Inflammatory macrophage treated with lipopolysaccharide for 4 hours (primary cell): ENCODE measurements at places on chromosomes 1 and 21.

GRCh38 chr1:46136711-46137110, 4.3 kb upstream of the PIK3R3 start:
- DNase-seq, result no peak

DNA sequence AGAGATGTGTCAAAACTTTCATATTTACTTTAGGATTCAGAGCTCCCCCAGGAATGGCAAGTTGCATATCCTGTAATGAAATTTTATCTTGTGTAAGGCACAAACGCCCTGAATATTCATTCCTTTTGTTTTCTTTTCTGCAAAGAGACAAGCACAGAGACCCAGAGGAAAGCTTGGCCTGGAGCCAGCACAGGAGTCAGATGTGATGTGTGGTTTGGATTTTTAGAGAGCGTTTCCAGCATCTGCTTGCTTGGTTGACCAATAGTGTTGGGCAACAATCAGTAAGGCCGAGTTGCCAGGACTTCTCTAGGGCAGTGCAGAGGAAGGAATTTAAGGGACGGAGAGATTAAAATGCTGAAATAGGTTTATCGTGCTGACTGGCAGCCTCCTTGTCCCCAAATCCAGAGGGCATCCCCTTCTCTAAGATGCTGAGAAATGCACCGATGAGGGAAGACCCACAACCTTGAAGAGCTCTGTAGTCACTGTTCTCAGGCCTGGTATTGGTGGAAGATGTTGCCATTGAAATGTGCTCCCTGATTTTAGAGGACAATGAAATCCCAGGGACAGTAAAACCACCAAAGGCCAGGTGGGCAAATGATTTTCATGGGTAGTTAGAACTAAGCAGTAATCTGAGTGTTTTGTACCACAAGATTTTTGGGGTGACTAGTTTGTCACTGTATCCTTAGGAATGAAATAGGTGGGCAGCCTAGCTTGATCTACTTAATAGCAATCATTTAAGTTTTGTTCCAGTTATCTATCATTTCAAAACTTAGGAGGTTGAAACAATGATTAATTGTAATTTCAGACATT, 37.9 kb upstream of the RHOU start:
- peak; percentile 63 for DNase-seq

- peak; percentile 20 for DNase-seq
These were observed 75.9 kb upstream of the SAMD13 start for GRCh38 chr1:84225646-84226045.

GRCh38 chr1:200556002-200556401, 64.5 kb downstream of the KIF14 start:
- no peak for DNase-seq

DNA sequence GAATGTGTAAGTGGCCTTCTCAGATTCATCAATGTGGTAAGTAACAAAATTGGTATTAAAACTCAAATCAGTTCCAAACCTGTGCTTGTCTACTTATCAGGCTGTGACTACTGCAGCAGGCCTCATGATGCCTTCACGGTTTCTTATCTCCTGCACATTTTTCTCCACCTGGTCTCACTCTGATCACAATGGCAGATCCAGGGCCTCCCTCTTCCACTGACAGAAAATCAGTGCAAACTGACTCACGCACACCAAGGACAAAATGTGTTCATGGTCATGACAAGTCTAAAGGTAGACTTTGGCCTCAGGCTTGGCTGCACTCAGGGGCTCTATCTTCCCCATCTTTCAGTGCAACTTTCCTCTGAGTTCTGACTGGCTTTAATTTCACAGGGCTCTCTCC, 56.7 kb upstream of the ATP1A1 start:
- no peak for DNase-seq

DNA sequence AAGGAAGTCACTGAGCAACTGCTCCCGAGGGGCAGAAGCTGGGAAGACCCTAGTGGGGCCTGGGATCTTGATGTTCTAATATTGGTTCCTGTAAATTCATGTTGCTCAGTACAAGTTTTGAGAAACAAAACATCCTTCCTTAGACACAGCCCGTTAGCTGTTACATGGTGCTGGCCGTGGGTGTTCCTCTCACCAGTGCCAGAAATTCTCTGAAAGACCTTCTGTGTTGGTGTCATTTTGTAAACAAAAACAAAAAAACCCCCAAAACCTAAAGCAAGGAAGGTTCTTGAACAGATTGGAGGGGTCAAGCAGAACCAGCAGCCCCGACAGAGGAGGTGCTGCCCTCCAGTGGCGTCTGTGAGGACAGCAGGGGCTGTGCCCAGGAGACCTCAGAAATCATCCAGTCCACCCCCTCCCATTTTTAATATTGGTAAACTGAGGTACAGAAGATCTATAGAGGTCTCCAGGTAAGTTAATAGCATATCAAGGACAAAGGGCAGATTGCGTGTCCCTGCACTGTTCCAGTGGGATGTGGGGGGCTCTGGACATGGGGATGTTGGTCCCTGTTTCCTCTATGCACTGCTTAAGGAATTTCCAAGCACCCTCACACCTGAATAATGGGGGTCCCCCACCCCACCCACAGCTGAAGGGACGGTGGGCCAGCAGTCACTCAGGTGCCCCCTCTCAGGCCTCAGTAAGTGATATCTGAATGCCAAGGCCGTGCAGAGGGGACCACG, 38.2 kb downstream of the SLC2A7 start:
- DNase-seq, result peak; percentile 33

DNA sequence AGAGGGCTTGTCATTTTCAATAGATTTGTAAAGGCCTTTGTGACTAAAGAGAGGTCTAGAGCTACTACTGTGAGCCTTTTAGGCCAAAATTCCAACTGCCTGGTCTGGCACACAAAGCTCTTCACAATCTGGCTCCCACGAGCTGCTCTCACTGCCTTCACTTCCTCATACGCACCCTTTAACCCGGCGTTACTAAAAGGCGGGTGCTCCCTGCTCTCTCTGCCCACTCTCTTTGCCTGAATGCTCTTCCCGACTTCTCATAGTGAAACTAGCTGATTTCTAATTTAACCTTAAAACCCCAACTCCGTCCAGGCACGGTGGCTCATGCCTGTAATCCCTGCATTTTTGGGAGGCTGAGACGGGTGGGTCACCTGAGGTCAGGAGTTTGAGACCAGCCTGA, 14.2 kb downstream of the BSDC1 start:
- peak; percentile 56 for DNase-seq

DNA sequence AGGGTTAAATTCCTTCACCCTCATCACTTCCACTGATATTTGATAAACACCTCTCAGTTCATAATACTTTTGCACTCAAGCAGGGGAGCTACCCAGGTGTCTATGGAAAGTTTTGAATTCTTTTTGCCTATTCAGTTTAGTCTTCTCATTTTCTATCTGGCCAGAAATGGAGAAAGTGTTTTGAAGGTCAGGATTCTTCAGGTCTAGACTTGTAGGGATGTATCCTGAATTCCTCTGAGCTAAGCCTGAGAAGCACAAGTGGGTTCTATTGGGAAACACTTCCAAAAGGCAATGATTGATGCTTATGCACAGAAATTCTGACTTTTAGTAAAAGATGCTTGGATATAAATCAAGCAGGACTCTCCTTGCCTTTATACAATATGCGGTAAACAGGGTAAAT, 217.8 kb upstream of the HOOK1 start:
- DNase-seq, result no peak

DNA sequence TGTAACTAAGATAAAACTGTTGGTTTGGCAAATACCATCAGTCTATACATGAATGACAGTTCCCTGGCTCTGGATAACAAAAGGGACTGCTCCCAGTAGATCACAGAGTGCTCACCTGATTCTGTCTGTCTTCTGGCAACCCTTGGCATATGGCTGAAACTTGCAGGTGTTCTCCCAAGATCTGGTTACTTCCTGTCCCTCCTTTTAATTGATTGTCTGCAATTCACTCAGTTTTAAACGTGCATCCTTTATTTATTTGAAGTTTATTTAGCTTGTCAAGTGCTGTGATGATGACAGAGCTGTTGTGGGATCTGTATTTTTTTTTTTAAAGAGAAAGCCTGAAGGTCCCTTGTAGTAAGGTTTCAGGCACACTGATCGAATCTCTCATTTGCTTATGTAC, 3.4 kb downstream of the KCNA3 start:
- no peak for DNase-seq

GRCh38 chr1:228142155-228142691, 2.1 kb downstream of the GUK1 start:
- DNase-seq, result no peak

DNA sequence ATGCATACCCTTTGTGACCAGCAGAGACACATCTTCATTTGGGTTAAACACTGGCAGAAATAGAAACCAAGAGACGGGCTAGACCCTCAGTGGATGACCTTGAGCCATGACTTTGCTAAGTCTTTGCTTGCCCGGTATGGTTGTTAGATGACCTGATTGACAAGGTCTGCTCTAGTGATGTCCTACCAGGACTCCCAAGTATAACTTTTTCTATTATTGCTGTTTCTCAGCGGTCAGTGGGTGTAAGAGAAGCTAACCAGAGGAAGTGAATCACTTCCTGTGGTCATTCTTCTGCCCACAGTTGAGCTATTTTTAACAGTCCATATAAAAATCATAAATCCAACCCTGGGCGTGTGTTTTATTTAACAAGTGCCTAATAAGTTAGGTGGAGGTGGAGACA, 126.2 kb upstream of the ETS2 start:
- peak; percentile 80 for DNase-seq
